ENCODE measurements at places on chromosomes 2 and 18.

GRCh38 chr2:52429171-52429570, 1338.4 kb upstream of the CHAC2 start:
- no peak for DNase-seq

DNA sequence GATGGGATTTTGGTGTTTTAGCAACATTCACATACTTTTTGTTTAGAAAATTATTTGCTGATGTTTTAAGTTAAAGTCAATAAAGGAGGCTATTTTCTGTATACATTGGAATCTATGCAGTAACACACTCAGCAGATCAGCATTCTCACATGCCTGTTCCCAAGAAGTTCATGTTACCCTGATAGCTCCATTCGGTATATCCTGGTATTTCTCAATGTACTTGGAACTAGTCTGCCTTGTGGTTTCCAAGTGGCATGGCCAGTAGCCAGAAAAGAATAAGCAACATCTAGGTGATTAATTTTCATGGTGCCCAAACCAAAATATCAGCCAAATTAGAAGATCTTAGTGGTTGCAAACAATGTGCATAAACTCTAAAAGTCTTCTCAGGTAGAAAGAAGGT, 5.2 kb upstream of the NCAPH start:
- no peak for DNase-seq

GRCh38 chr2:127254386-127254981, 34.4 kb upstream of the CYP27C1 start:
- DNase-seq: no peak

DNA sequence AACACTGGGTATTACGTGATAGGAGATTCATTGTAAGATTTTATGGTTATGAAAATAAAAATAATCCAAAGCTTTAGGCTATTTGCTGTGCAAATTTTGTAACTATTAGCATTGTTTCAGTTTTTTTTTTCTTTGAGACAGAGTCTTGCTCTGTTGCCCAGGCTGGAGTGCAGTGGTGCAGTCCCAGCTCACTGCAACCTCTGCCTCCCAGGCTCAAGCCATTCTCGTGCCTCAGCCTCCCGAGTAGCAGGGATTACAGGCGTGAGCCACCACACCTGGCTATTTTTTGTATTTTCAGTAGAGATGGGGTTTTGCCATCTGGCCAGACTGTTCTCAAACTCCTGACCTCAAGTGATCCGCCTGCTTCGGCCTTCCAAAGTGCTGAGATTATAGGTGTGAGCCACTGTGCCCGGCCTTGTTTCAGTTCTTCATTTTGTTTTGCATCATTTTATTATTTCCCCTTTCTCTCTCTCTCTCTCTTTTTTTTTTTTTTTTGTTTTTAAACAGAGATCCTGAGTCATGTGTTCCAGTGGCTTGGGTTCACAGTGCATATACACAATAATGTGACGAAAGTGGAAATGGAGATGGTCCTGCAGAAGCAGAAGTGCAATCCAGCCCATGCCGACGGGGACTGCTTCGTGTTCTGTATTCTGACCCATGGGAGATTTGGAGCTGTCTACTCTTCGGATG, 25.8 kb downstream of the CASP10 start:
- peak; percentile 71 for DNase-seq

DNA sequence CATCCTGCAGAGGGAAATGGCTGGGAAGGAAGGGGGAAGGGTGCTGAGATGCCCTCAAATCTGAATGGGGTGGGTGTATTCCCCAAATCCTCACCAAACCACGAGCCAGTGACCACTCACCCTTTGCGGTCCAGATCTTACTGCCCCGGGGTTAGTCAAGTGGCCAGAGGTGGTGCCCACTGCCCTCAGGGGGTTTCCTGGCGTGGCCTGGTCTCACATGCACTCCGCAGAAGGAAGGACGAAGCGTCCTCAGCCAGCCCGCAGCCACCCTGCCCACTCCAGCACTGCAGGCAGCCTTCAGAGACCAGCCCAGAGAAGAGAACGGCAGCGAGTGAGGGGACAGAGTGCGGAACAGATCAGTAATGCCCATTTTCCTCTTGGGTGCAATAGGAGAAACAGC, 50.4 kb downstream of the IL1RL2 start:
- DNase-seq: no peak

Data from NB4 (cell line).